ENCODE measurements at places on chromosomes 4 and X.

DNA sequence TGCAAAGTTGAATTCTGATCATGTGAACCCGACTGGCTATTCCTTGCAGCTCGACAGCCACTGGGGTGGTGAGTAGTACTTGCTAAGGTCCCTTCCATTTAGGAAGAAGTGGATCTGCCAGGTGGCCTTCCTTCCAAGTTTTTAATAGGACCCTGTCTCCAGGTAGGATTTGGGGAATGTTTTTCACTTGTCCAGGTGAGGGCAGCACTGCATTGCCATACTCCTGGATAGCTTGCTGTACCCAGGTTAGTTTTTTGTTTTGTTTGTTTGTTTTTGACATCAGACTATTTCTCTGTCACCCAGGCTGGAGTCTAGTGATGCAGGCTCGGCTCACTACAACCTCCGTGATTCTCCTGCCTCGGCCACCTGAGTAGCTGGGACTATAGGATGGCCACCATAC, 29.8 kb downstream of the SAGE1 start:
- DNase-seq: no peak

- DNase-seq: no peak
These were observed 89.1 kb downstream of the ANXA3 start for GRCh38 chr4:78640714-78641113.

- no peak for DNase-seq
These were observed 72.0 kb downstream of the EVC start for GRCh38 chr4:5782829-5783476.

DNA sequence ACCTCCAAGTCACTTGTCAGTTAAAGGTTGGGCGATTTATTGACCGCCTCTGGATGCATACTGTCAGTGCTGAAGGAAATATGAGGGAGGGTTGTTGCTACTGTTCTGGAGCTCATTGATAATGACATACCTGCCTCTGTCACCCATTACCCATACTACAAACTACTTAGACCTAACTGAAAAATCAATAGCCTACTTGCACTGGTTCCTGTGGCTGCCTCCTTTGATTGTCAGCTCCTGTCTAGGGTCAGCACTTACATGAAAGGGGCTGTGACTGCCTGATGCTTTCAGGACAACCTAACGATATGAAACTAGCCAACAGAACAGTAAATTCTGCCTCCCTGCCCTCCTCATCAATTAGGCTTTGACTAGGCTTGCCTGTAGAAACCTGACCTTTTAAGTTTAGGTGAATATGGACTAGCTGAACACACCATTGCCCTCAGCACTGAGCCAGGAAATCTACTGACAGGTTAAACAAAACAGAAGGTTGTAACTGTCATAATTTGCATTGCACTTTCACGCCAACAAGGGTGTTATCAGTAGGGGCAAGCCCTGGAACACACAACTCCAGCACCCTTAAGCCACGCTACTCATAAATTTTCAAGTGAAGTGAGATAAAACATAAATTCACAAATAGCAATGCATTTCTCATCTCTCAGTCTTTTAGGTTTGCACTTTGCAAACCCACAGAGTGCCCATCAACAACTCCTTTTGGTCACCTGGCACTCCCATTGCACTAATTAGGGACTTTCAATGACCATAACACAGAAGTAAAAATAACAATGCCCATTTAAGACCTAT, 9.0 kb upstream of the MAB21L2 start:
- DNase-seq: no peak

DNA sequence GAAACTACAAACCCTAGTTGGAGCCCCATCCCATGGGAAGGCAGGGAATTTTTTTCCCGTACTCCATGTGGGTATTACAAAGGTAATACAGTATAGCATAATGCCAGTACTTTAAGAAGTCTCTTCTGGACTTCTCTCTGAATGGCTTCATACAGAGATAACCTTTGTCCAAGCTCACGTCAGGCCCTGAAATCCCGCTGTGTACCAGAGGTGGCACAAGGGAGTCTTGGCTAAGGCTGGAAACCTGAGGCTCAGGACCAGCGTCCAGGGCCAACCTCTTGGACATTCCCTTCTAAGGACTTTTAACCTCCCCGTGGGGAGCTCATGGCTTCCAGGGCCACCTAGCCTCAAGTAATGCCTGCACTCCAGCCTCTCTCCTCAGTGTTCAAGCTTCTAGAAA, 338.9 kb upstream of the FAM241A start:
- no peak for DNase-seq

- no peak for DNase-seq
These were observed 33.9 kb downstream of the RNF150 start for GRCh38 chr4:141099326-141099725.

GRCh38 chr4:22911285-22911684, 218.5 kb downstream of the GBA3 start:
- DNase-seq: no peak

GRCh38 chrX:17820100-17820499, 41.0 kb downstream of the RAI2 start:
- no peak for DNase-seq

GRCh38 chrX:133859860-133860259, 125.5 kb downstream of the GPC3 start:
- DNase-seq: no peak

DNA sequence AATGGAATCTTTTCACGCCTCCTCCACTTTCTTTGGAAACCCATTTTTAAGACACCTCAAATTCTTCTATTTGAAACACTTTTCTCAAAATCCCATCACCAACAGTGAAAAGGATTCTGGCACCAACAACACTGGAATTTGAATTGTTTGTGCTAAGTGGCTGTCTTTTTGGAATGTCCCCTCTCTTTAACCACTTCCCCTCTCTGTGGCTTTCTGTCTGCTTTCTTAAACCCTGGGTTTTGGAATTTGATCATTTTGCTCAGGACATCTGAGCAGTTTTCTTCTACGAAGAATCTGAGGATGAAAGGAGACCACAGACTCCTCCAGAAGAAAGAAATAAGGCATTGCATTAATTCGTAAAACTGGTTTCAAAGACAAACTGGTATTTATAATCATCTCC, 89.0 kb downstream of the MXRA5 start:
- DNase-seq: no peak

- DNase-seq: no peak
These were observed 15.6 kb downstream of the TNMD start for GRCh38 chrX:100600340-100600739.

- DNase-seq: no peak
These were observed 135.7 kb downstream of the CNKSR2 start for GRCh38 chrX:21509912-21510311.

GRCh38 chr4:61877893-61878292, 677.8 kb downstream of the ADGRL3 start:
- DNase-seq: no peak

DNA sequence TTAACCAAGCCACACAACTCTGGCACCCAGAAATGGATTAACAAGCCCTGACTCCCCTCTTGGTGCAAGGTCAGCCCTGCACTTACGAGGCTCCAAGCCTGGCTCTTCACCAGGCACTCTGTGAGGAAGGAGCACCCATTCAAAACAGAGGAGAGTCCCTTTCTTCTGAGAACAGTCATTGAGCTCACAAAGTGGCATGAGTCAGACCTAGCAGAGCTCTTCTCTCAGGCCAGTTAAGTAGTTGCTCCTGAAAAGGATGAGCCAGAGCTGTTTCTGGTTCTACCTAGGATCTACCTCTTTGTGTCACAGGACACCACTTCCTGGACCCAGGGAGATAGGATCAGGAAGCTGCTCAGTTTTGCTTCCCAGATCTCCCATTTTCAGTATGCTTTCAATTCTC, 48.2 kb downstream of the EVC2 start:
- DNase-seq: no peak

DNA sequence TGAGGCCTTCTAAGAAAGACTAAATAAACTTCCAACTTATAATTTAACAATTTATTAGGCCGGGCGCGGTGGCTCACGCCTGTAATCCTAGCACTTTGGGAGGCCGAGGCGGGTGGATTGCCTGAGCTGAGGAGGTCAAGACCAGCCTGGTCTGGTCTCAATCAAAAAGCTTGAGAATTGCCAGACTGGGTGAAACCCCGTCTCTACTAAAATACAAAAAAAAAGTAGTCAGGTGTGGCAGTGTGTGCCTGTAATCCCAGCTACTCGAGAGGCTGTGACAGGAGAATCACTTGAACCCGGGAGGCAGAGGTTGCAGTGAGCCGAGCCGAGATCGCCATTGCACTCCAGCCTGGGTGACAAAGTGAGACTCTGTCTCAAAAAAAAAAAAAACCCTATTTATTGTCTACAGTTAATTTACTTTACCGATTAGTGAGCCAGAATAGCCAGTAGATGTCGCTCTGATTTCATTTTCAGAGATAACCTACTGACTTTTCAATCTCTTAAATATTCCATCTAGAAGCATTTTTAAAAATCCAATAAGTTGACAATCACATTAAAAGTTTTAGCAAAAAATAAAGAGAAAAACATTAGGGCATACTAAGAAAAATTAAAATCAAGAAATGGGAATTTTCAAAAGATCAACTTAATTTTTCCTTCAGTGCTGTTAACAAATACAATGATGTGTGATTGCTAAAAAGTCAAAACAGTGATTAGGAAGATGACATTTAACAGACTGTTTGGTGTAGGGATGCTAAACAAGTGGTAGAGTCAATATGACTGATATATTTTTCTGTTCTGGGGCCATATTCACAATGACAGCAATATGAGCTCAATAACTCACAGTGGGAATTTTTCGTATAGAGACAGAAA, 4.3 kb upstream of the SHROOM3 start:
- DNase-seq: no peak

GRCh38 chr4:76212851-76213414, 691 bp downstream of the SCARB2 start:
- no peak for DNase-seq

DNA sequence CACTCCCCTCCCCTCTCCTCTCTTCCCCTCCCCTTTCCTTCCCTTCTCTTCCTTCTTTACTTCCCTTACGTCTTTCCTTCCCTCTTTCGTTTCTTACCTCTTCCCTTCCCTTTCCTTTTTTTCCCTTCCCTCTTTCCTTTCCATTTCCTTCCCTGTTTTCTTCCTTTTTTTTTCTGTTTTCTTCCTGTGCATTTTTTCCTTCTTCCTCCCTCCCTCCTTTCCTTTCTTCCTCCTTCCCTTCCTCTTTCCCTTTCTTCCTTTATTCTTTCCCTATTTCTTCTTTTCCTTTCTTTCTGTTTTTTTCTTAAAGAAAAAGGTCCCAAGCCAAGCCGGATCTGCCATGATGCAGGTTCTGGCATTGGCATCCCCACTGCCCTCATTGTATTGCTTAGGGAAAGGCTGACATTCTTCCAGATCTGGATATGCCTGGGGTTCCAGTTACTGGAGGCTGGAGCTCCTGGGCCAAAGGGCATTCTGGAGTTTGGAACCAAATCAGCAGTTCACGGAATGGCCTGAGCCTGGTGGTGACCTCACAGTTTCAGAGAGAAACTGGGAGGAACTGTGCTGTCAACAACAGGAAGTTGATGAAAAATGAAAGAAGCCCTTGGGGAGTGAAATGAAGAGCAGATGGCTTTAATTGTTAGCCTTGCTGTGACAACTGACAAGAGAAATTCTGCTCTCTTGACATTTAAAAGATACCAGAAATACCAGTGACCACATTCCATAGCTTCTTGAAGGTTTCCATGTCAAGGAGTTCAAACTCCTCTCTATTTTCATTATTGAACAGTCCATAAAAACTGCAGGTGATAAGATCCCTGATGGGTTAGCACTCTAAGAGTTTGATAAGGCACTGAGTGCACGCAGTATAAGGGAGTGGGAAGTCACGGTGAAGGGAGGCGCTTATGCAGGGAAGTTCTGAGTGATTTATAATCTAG, 622.1 kb downstream of the SPRY1 start:
- no peak for DNase-seq

DNA sequence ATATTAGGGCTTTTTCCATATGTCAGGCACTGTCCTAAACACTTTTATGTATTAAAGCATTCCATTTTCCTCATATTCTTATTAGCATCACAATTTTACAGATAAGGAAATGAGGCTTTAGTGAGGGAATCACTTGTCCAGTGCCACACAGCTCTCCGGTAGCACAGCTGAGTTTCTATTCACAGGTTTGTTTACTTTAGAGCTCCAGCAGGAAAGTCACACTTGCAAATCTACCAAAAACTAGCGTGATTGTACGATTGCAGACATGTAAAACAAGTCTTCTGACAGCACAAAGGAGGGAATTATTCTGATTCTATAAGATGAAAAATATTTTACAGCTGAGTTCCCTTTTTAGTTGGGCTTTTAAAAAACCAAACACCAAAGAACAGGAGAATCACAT, 472.1 kb downstream of the TMA16 start:
- no peak for DNase-seq

- DNase-seq: no peak
These were observed 515.1 kb downstream of the TECRL start for GRCh38 chr4:63894161-63894560.

- DNase-seq: no peak
These were observed 12.6 kb downstream of the NEIL3 start for GRCh38 chr4:177322266-177322665.

GRCh38 chrX:153832728-153833127, 2.4 kb upstream of the PDZD4 start:
- DNase-seq: no peak

GRCh38 chrX:15492469-15492868, 664 bp downstream of the PIR start:
- no peak for DNase-seq

- DNase-seq: no peak
These were observed 54.8 kb upstream of the RBMXL3 start for GRCh38 chrX:115134382-115134781.

- DNase-seq: no peak
These were observed 2.7 kb upstream of the TSPAN7 start for GRCh38 chrX:38558686-38559085.

DNA sequence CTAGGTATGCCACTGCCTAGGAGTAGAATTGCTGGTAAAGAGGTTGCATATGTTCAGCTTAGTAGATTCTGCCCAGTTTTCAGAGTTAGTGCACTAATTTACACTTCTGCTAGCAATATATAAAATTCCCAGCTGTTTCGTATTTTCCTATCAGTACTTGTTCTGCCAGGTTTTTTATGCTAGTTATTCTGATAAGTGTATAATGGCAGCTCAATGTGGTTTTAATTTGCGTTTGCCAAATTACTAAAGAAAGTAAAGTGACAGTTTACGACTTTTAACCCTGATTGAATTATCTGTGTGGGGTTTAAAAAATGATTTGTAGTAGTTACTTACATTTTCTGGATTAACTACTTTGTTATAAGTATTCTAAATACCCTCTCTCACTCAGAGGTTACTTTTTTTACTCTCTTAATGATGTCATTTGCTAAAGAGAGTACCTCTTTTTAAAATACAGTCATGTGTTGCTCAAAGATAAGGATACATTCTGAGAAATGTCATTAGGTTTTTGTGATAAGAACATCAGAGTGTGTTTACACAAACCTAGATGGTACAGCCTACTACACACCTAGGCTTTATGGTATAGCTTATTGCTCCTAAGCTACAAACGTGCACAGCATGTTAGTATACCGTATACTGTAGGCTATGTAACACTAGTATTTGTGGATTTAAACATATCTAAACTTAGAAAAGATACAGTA, 363.2 kb downstream of the IL15 start:
- DNase-seq: no peak

GRCh38 chrX:140799216-140799615, 89.7 kb downstream of the LINC00632 start:
- DNase-seq: no peak

Measured in stimulated activated CD4-positive, alpha-beta T cell treated with anti-CD3 and anti-CD28 coated beads, TNF-alpha, amount 100 ng/mL, for 1 hour (primary cell).